ENCODE measurements at places on chromosomes 4 and X.

DNA sequence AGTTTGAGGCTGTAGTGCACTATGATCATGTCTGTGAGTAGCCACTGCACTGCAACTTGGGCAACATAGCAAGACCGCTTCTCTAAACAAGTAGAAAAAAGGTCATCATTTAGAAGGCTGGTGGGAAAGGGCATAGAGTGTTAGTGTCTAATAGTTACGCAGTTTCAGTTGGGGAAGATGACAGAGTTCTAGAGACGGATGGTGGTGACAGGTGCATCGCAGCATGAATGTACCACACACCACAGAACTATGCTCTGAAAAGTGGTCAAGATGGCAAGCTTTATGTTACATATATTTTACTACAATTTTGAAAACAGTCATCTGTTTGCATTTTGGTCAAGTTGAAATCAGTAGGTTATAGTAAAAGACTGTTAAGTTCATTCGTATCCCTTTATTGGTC lies 23.7 kb upstream of the CLDN34 start:
- no peak for DNase-seq

- no peak for DNase-seq
These were observed 50.6 kb downstream of the NRK start for GRCh38 chrX:105872941-105873340.

GRCh38 chrX:27599928-27600327 lies 9.8 kb downstream of the DCAF8L2 start:
- no peak for DNase-seq

DNA sequence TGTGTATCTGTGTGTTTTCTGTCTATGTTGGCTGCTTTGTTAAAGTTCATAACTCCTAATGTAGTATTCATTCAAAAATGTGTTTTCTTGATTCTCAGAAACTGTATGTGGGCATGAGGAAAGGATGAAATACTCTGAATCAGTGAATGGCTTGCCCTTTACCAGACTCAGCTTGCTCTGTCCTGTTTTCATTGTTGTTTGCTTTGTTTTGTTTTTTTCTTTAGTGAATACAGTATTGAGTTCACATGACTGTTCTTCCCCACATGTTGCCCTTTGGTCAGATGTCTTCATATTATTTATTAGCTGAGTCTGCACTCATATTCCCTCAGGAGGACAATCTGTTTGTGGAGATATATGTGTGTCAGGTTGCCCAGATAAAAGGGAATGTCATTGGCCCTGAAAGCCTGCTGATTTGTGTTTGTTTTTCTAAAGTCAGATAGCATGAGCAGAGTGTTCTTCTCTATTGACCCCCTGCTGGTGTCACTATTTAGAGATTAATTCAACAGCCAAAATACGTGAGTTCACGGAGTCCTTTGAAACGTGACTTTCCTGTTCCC lies 1184.4 kb downstream of the RPA4 start:
- no peak for DNase-seq

- DNase-seq: no peak
These were observed 243.4 kb downstream of the SCFD2 start for GRCh38 chr4:53122280-53123116.

- DNase-seq: no peak
These were observed 14.8 kb downstream of the PJA1 start for GRCh38 chrX:69150281-69150960.

DNA sequence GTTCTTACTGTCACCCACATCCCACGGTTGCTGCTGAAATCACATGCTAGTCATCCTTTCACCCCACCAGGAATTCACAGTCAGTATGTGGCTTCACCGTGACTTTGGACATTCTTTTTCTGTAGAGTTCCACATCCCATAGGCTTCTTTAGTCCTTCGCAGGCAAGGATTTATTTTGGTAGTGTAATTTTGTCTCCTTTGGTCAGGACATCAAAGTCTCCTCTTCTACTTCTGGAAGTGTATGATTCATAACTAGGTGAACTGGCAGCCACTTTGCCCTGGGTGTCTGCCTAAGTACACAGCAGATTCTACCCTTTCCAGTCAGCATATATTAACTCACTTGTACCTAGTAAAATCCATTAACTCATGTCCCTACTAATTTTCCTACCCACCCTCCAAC lies 38.3 kb upstream of the MMAA start:
- no peak for DNase-seq

DNA sequence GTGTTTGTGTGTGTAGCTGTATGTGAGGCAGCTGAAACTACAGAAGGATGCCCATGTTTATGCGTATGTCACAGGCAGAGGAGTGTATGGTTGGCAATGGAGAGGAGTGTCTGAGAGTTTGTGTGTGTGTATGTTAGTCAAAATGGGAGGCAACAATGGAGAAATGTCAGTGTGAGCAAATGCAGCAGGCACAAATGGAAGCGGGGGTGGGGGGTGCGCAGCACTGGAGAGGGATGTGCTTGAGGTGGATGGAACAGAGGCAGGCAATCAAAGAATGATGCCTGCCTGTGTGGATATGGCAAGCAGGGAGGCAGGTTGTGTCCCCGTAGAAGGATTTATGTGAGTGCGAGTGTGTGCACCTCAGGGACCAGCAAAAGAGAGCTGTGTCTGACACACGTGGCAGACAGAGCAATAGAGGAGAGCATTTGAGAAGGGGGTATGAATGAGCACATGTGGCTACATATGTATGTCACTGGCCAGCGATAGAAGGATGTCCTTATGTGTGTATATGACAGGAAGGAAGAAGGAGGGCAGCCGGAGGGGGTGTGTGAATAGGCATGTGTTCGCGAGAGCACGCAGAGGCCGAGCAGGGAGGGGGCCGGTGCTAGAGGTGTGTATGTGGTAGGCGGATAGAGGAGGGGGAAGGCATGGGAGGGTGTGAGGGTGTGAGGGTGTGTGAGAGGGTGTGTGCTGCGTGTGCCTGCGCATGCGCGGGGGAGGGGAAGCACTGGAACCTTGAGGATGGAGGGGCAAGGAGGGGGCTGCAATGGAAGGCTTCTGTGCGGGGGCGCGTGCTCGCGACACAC lies 1.1 kb downstream of the PJA1 start:
- DNase-seq: peak; percentile 14

- DNase-seq: no peak
These were observed 320.9 kb upstream of the ADGRL3 start for GRCh38 chr4:60879135-60879701.

- no peak for DNase-seq
These were observed 22.3 kb upstream of the HERC3 start for GRCh38 chr4:88570001-88570400.

GRCh38 chrX:46637938-46638337 lies 64.4 kb downstream of the CHST7 start:
- DNase-seq: no peak

DNA sequence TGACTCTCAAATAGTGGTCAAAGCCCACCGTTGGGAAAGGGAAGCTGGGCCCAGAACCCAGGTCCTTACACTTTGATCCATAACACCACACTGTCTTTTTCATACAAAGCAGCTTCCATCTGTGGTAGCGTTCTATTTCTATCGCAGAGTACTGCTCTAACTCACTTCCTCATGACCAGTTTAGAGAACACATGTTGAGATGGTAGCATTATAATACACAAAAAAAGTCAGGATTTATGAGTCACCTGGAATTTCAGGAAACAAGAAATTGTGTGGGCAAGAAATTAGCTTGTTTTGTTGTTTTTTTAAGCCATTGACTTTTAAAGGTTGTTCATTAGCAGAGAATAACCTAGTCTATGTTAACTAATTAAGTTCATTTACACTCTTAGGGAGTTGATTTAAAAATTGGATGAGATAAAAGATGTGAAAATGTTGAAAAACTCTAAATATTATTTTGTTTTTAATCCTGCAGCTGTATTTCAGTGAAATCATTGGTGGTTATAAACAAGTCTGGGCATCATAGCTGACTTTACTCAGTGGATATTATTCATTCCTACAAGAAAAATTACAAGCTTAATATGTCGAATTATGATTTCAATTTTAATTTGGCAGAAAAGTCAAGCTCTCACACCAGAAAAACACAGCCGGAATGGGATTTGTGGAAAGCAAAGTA lies 1011.1 kb upstream of the HS3ST1 start:
- DNase-seq: no peak

GRCh38 chrX:65674204-65674893 lies 6.9 kb downstream of the MSN start:
- no peak for DNase-seq

- no peak for DNase-seq
These were observed 35.2 kb downstream of the PCDH7 start for GRCh38 chr4:30755346-30755745.

- no peak for DNase-seq
These were observed 20.1 kb upstream of the SMIM14 start for GRCh38 chr4:39658756-39659155.

DNA sequence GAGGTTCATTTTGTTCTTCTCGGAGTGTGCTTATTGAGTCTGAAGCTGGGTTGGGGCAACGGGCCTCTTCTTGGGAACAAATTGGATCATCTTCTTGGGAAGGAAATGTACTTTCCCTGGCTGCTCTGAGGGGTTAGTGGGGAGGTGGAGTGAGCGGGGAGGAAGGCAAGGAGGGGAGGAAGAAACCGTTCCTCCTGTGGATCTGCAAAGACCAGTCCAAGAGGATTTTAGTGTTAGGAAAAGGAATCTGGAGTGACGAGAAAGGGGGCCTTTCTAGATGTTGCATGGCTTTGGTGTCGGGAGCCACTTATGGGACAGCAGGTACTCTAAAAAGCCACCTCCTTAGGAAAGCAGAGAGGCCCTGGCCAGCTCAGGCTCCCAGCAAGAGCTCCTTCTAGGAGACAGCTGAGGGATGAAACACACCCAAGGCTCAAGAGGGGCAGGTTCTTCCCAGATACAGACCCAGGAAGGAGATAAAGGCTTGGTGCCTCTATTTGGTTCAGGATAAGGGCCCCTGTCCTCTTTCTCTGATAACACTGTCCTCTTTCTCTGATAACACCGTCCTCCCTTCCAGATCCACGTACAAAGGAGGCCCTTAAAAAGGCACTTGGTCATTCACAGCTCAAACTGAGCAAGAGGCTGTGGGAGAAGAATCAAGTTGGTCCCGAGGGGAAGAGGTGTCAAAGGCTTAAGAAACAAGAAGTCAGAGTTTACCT lies 451 bp downstream of the SOD3 start:
- no peak for DNase-seq

GRCh38 chr4:117949621-117950020 lies 84.7 kb upstream of the NDST3 start:
- no peak for DNase-seq

DNA sequence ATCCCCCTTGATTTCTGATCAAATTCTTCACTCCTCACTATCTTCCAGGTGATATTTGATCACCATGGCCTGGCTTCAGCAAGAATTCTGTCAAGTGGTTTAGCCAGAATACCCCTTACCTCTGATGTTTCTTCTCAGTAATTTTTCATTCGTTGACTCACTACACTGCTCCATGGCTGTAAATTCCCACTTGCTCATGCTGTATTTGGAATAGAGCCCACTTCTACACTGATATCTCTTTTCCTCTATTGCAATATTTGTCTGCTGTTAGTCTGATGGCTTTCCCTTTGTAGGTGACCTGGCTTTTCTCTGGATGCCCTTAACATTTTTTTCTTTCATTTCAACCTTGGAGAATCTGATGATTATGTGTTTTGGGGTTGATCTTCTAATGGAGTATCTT lies 73.9 kb upstream of the DIPK2B start:
- DNase-seq: no peak

DNA sequence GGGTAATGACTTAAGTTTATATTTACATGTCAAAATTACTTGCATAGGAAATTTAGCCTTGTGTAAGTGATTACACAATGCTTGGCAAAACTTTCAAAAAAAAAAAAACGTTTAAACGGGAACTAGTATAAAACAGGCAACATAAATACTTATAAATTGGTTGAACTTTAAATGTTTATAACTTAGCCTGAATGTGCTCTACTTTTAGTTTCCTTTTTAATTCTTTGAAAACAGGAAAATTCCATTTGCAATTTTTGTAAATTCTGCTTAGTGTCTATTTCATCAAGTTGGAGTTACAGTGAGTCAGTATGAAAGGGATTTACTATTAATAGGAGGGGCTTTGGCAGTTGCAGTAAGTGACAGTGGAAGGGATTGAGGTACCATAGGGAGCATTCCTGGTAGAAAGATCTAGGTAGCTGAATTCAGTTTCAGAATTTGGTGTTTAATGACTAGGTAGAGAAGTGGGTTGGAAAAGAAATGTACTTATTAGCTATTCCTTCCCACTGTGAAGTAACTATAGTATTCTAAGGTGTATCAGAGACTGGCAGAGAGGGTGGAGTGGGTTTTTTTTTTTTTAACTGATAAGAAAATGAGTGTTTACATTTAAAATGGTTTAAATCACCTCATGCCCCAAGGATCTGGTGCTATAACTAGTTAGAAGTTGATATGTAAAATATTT lies 2.8 kb downstream of the STAG2 start:
- DNase-seq: no peak

DNA sequence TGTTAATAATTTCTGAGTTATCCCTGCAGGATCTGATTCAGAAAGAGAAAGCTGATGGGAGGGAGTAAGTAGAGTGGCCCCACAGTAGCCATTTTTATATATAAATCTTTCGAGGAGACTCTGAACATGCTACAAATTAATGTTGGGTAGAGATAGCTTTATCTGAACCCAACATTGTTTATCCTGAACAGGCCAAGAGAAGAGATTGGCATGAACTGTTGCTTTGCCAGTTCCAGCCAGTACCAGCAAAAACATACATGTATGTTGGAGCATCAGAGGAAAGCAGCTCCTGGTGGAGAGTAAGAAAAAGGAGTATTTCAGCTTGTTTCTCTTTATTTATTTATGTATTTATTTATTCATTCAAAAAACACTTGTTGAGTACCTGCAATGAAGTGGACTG lies 1.6 kb downstream of the MAOA start:
- DNase-seq: no peak

DNA sequence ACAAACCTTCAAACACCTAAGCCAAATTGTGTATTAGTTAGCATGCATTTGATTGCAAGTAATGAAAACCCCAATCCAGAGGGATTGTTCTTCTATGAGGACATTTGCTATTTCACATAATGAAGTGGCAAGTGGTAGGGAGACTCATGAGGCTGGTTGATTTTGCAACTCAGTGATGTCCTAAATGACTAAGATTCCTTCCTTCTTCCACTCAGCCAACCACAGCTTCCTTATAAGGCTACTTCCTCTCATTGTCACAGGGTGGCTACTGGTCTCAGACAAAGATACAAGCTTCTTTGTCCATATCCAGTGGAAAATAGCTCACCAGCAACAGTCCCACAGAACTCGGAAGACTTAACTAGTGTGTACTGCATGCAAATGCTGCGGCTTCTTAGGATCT lies 5.3 kb upstream of the OTC start:
- no peak for DNase-seq

DNA sequence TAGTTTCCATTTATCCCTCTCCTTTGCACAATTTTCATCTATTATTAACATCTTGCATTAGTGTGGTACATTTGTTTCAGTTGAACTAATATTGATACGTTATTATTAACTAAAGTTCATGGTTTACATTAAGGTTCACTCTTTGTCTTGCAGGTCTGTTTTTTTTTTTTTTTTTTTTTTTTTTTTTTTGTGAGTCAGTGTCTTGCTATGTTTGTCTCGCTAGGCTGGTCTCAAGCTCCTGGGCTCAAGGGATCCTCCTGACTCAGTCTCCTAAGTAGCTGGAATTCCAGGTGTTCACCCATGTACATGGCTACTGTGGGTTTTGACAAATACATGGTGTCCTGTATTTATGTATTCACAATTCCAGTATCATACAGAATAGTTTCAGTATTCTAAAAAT lies 6.8 kb downstream of the TBC1D19 start:
- no peak for DNase-seq
